Daoy (cell line): ENCODE measurements at places on chromosomes 11 and 22. TPM values are rescaled to one million over a fixed set of nuclear protein-coding genes. Genes with fewer than 3 reads are reported as not detected.

SCN4B gene
- 0.57 and 1.2 TPM in 2 replicates for total RNA-seq

ILK gene
- 120 and 140 TPM in 2 replicates for total RNA-seq

DNA sequence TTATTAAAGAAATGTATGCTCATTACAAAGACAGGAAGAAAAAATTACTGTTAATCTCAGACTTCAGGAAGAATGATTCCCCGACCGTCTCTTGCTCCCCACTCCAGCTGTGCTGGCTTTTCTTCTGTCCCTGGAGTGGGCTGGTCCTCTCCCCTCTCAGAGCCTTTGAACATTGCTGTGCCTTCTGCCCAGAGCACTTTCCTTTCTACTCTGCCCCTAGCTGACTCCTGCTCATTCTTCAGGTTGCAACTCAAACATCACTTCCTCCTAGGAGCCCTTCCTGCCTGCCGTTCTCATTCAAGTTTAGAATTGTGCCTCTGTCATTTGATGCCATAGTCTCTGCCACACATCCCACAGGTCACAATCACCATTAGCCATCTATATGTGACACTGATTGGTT lies 329.5 kb downstream of the MIAT start:
- DNase-seq = no peak

ACTN3 gene
- not detected in 2 replicates for total RNA-seq

MMP1 gene
- 1.8 and 1.9 TPM in 2 replicates for total RNA-seq
